ENCODE measurements at places on chromosomes 11 and 22.

GRCh38 chr11:1781593-1781975, 17.9 kb upstream of the CTSD start:
- no peak for DNase-seq

DNA sequence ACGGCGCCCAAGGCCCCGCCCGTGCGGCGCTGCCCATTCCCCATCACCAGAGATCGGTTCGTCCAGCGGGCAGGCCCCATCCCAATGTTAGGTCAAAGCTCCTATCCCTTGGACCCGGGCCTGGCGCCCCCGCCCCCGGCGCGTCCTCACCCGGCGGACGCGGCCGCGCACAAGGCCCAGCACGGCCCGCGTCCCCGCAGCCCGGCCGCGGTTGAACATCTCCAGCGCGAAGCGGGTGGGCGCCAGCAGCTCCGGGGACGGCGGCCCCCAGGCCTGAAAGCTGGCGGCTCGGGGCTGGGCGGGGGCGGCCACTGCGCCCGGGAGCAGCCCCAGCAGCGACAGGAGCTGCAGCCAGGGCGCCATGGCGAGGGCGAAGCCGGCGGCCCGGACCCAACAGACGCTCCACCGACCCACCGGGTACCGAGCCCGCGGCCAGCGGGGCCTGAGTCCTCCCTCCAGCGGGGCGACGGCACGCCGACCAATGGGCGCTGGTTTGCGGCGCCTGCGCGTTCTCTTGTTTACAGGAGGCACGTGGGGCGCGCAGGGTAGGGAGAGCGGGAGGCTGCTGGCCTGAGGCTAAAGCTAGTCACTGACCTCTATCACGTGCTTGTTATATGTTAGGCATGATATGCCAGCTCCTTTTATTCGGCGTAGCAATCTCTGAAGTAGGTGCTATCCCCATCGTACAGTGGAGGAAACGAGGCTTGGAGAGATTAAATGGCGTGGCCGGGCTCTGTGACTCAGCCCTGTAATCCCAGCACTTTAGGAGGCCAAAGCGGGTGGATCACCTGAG, at the start of gene CTSF:
CTSF (minus strand) TSS at position 483 of the 793 bp plus-strand sequence; CDS start at position 363, 120 bp downstream.
- peak; percentile 48 for DNase-seq

DNA sequence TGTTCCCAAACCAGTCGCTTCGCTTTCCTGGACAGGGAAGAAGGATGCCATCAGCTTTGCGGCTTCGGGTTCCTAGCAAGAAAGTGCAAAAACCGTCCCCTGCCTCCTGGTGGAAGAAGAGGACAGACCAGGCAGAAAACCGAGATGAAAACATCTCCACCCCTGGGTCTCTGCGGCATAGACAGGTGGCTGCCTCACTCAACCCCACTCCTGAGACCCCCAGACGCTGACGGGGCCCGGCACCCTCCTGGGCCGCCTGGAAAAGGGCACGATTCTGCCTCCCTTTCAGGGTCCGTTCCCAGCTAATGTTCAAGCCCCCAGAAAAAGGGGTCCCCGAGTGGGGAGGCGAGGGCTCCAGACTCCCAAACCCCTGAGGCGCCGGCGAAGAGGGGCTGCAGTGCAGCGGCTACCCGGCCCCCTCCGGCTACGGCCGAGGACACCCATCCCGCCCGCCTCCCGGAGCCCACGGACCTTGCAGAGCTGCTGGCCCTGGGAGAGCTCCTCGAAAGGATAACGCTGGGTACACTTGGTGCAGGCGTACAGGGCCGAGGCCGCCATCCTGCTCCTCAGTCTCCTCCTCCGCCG, 569 bp downstream of the FAM76B start:
- peak; percentile 39 for DNase-seq

DNA sequence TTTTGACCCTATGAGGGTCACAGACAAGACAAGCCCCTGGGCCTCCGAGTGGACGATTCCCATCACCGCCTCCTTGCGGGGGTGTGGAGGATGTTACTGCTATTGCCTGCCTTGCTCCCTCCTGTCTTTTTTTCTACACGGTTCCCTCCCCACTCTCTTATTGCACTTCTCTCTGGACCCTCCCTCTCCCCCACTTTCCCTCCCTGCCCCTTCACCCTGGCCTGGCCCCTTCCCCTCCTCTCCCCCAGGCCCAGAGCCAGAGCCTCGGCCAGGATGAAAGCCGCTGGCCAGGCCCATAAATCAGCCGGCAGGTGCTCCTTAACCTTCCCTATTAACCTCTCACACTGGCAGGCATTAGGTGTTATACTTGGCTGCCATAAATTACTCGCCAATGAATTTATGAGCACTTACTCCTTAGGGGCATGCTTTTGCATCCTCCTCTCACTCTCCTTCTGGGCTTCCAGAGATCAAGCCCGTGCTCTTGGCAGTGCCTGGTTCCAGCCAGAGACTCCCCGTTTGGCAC, 18.3 kb upstream of the ALX4 start:
- no peak for DNase-seq

DNA sequence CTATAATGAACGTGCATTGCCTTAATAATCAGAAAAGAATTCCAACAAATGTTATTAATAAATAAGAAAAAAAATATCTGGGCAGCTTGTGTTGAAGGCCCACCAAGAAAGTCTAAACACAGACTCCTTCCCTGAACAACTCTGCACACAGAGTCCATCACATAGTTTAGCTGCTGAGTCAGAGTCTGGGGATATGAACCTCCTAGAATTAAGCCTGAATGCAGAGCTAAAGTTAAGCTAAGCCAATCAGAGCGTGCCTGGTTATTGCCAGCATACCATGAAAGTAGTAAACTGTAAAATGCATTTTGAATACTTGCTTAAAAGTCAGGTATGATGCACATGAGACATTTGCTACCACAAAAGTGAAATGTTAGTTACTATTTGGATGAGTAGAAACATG, 25.6 kb upstream of the TENM4 start:
- DNase-seq, result no peak

- no peak for DNase-seq
Measured at GRCh38 chr11:116336540-116336939, 436.2 kb downstream of the BUD13 start.

DNA sequence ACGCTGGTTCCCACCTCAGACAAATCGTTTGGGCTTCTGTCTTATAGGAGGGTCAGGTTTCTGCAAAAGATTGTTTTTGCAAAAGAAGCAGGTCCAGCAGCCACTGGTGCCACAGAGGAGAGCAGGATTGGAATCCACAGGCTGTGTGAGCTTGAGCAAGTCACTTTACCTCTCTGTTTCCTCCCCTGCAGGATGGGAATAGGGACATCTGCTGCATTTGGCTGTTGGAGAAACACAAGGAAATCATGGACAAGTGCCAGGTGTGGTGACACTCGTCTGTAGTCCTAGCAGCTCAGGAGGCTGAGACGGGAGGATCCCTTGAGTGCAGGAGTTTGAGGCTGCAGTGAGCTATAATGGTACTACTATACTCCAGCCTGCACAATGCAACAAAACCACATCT, 422.6 kb downstream of the MN1 start:
- no peak for DNase-seq

DNA sequence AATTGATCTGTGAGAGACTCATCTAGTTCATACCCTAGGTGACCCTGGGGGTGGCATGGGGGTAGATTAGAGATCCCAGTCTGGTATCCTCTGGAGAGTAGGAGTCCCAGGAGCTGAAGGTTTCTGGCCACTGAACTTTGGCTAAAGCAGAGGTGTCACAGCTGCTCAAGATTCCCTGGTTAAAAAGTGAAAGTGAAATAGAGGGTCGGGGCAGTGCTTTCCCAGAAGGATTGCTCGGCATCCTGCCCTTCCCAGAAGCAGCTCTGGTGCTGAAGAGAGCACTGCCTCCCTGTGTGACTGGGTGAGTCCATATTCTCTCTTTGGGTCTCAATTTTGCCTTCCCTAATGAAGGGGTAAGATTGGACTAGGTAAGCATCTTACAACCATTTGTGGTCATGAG, 653 bp downstream of the IL18BP start:
- no peak for DNase-seq

GRCh38 chr22:46415776-46416519, 80.4 kb downstream of the TRMU start:
- DNase-seq, result no peak

DNA sequence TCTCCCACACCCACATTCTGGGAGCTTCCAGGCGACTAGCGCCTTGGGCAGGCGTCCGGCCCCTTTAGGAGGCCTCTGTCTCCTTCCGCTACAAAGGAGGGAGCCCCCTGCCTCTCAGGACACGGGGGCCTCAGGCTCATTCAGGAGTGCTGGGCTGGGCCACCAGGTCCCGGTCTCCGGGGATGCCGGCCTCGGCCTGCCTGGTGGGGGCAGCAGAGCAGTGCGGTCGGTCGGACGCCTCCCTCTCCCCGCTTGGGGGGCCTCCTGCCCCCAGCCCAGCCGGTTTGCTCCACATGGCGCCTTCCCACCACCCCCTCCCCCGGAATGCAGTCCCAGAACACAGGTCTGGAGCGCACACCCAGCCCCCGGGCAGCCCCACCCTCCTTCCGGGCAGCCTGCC, 21.9 kb downstream of the MRPL23 start:
- DNase-seq, result no peak

DNA sequence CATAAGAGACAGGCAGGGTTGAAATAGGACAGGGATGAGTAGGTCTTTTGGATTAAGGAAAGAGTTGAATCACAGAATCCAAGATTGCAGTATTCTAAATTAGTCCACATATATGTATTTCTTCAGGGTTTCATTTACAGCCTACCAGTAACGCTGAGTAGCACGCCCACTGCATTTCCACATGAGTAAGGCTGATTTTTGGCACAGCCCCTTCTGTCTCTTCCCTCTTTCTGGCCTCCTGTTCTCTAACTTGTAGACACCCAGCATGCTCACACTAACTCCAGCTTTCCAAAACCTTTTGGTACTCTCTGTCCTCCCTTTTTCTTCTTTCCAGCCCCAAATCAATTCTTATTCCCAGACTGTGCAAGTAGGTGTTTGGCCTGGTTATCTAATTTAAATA, 3.7 kb upstream of the SIK2 start:
- no peak for DNase-seq

DNA sequence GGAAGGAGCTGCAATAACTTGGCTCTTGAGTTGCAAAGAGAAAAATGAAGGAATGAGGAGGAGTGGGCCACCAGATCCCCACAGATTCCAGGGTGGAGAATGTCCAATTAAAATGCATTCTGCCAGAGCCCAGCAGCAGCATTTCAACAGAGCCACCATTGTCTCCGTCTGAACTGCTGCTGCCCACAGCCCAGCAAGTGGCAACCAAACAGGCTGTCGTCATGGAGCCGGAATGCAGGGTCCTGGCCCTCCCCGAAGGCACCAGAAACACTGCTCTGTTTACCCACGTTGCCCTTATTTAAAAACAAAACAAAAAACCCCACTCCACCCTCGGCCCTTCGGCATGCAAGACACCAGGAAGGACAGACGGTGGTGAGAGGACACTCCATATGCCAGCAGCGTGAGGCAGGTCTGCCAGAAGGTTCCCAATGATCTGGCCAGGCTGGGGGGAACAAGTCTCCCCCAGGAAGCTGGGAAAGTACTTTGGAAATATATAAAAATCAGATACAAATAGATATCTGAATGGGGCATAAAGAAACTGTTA, 32.5 kb downstream of the PLEKHA7 start:
- no peak for DNase-seq

GRCh38 chr11:67466367-67466766, 2.7 kb downstream of the TMEM134 start:
- DNase-seq, result no peak

- DNase-seq, result no peak
Measured at GRCh38 chr22:48438096-48438495, 1389.6 kb downstream of the BRD1 start.

DNA sequence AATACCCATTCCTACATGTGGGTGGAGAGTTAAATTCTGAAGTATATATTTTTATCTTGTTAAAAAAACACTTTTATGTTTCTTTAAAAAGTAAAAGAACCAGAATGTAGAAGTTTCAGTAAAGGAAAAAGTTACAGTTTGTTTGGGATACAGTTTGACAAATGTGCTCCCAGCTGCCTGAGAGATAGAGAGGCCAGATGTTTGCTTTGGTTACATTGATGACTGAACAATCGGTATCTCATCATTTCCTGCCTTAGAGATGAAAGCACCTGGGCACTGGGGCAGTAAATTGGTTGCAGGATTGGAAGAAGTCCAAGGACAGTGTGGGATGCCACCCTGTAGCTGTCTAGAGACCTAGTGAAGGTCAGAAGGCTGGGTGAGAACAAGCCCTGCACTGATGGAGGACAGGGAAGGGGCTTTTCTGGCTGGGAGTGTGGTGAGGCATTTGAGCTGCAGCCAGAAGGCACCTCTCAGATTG, 16.6 kb downstream of the MED15 start:
- DNase-seq, result no peak

All from hematopoietic multipotent progenitor cell treated with erythropoietin and hydrocortisone succinate and interleukin-3 and kit ligand, for 15 days (in vitro differentiated cells).